RKO (cell line): ENCODE measurements at places on chromosomes 1 and 21.
A peak's percentile ranks its signal among the peaks of the same experiment; 100 is the strongest.

DNA sequence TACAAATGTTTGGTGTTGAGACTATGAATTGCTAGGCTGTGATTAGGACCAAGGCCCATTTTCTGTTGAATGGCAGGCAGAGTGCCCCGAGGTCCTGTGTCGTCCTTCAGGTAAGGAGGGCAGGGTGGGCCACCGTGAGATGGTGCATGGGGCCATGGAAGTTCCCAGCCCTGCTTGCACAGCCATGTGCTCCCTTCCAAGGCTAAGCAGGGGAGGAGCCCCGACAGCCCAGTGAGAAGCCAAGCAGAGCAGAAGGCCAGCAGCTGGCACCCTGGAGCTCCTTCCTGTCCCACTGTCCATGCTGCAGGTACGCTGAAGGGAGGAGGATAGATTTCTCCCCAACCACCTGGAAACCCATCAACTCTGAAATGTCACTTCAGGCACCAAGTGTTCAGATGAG lies 8.2 kb upstream of the NUAK2 start:
- no peak for DNase-seq

- DNase-seq, result no peak
Observed at GRCh38 chr1:34779526-34779925, 1.5 kb upstream of the GJB3 start.

DNA sequence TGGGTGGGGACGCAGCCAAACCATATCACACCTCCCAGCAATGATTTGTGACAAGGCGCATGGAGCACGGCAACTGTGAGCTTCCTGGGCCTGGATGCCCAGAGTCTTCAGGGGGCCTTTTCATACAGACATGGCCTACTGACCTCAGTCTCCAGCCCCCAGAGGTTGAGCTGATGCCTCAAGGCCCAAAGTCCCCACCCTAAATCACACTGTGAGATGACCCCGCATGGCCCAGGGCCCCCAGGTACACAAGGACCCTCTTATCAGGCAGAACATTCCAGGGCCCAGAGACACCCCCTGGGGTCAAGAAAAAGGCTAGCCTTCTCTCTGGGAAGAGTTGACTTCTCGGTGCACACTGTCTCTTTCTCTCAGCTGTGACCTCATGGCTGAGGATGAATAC lies 179.7 kb upstream of the C1orf174 start:
- DNase-seq, result no peak

GRCh38 chr1:116478621-116479020 lies 92.2 kb downstream of the CD58 start:
- DNase-seq, result no peak

DNA sequence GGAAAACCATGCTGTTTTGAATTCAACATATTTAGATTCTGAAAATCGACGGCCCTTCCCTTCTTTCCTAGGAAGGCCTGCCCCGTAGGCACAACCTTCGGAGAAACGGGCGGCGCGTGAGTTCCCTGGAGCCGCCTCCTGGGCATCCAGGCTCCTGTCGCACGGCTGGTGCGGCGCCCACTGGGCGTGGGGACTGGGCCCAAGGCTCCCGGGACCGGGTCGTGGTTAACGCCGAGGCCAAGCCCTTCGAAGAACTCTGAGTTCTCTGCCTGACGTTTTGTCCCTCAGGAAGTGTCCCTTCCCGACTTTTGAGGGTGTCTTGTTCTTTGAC lies 19.2 kb upstream of the TBX15 start:
- DNase-seq, result no peak

DNA sequence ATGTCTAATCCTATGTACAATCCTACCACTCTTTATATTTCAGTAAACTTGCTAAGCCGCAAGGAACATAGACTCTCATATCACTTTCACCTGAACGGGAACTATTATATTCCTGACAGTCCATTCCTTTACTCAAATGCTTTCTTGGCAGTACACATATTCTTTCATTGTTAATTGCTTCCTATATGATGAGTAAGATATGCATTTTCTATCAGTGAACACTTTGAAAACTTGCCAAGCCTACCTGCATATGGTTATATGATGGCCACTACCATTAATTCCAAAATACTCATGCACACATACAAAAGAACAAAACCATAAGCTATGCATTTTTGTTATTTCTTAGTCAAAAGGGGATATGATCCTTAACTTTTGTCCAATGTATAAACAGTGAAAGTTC lies 341.5 kb downstream of the VAV3 start:
- DNase-seq, result no peak

GRCh38 chr1:29094954-29095353 lies 28.7 kb downstream of the TMEM200B start:
- no peak for DNase-seq

- DNase-seq, result peak; percentile 40
Observed at GRCh38 chr1:161226320-161226711, 456 bp downstream of the TOMM40L start.

- DNase-seq, result no peak
Observed at GRCh38 chr1:165856021-165856420, 28.6 kb downstream of the UCK2 start.

GRCh38 chr1:214123061-214123784 lies 135.4 kb downstream of the PROX1 start:
- peak; percentile 74 for DNase-seq

DNA sequence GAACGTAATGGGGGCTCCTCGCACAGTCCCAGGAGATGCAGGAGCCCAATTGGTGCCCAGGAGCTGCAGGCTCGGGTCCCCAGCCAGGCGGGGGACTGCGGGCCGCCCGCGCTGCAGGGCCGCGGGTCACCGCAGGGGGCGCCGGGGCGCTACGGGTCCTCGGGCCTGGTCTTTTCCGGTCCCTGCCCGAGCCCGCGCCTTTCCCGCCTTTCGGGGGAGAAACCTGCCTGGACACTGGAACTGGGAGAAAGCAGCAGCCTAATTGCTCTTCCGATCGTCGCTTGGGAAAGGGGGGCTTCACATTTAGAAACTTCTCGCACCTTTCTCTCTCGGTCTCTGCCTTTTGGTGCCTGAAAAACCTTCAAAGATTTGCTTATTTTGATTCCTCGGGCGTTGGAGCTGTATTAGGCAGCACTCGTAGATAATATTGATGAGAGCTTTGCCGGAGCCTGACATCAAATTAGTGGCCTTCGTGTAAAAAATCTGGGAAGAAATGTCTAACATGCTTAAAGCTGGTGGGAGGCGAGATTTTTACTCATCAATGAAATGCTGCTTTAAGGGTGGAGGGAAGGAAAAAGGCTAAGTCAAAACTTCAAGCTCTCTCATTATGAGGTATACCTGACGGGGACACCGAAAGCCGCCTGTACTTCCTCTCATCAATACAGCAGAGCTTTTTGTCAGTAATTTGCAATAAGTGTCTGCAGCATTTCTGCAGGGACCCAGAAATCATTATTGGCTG lies 12.6 kb upstream of the BARHL2 start:
- no peak for DNase-seq

- no peak for DNase-seq
Observed at GRCh38 chr1:197184190-197184589, 37.7 kb upstream of the ASPM start.
